Spleen (tissue), 13 donors: ENCODE measurements at places on chromosomes 4 and X. TPM values are rescaled to one million over a fixed set of nuclear protein-coding genes. Genes with fewer than 3 reads are reported as not detected.

DNA sequence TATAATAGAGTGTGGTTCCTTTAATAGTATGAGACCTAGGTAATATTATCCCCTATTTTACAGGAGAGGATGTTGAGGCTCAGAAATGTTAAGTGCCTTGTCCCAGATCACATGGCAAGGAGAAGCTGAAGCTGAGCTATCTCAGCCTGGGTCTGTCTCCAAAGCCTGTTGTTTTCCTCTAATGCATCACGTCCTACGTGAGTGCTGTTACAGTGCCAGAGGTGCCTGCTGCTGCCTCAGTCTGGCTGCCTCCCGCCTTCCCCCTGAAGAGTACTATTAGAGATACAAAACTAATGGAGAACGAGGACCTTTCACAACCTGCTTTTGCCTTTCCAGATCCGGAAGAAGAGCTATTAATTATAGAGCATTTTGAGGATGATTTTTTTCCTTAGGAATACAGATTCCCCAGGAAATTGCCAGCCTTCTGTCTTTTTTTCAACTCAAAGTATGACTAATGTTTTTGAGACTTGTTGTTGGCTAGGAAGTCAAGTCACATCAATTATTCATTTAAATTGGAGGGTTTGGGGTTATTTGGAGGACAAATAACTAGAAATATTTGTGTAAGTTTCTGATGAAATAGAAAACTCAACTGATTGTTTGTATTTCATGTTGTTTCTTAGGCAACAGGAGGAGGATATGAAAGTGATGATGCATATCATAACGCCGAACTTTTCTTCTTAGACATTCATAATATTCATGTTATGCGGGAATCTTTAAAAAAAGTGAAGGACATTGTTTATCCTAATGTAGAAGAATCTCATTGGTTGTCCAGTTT lies 43.9 kb upstream of the MTMR1 start:
- no peak for DNase-seq

DNA sequence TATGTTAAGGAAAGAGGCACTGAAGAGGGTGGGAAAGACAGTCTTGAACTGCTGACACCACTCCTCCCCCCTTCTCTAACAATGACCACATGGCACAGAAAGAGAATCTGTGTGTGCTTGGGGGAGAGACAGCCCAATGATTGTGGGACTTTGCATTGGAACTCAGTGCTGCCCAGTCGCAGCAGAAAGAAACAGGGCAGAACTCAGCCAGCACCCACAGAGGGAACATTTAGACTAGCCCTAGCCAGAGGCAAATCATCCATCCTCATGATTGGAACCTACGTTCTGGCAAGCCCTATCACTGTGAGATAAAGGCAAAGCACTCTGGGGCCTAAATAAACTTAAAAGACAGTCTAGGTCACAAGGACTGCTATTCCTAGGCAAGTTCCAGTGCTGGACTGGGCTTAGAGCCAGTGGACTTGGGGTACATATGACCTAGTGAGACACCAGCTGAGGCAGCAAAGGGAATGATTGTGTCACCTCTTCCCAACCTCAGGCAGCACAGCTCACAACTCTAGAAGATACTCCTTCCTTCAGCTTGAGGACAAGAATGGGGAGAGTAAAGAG lies 132.8 kb upstream of the S100G start:
- no peak for DNase-seq

DNA sequence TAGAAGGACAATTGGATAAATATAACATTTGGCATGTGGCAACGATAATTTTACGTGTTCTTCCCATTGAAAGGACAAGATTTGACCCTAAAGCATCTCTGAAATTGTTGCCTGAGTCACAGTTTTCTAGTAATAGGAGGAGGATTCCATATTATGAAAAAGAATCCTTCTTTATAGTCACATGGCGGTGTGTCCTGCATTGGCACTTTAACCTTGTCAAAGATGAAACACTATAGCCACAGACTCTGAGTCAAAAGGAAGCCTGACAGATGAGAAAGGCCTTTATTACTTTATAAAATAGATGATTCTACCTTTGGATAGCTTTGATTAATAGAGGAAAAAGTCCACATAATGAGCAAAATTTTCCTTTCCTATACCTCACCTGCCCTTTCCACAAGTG lies 11.5 kb downstream of the LNX1 start:
- DNase-seq: no peak

DNA sequence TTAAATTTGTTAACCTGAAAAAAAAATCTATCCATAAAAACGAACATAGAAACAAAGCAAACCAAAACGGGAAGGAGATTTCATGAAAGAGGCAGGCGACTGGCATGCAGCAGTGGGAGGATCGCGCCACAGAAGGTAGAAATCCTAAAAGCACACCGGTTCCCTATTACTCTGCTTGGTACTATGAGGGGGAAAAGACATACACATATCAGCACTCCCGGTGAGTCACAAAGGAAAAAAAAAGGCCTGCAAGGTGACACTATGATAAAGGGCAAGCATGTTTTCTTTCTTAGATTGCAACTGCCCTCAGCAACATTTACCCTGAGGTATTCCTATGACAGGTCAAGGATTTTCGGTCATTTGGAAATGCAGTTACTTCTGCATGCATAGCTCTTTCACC lies 60.6 kb upstream of the NAP1L5 start:
- no peak for DNase-seq

The PKD2 gene
- total RNA-seq: 17.9 TPM

The SYP gene
- 0.97 TPM for total RNA-seq

The TCEAL3 gene
- total RNA-seq: 24.6 TPM

The RIBC1 gene
- total RNA-seq: 0.76 TPM
